Right lung (tissue), 10 donors: ENCODE measurements at places on chromosomes 12 and 14. TPM values are rescaled to one million over a fixed set of nuclear protein-coding genes. Genes with fewer than 3 reads are reported as not detected.
A peak's percentile ranks its signal among the peaks of the same experiment; 100 is the strongest.

DNA sequence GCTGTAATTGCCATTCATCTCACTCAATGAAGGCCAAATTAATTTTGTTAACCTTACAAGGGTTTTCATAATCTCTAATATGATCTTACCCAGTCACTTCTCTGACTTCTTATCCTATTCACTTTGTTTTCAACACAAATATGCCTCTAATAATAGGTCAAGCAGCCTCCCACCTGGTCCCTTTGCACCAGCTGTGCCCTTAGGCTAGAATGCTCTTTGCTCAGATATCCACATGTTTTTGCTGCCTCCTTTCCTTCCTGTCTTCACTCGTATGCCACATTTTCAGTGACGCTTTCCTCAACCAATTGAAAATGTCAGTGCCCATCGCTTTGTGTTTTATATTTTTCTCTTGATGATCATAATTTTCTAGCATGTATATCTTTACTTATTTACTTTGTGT lies 106.4 kb upstream of the SYT10 start:
- no peak for DNase-seq

- DNase-seq: no peak
Measured at GRCh38 chr12:54680374-54680773, 32.2 kb upstream of the DCD start.

DNA sequence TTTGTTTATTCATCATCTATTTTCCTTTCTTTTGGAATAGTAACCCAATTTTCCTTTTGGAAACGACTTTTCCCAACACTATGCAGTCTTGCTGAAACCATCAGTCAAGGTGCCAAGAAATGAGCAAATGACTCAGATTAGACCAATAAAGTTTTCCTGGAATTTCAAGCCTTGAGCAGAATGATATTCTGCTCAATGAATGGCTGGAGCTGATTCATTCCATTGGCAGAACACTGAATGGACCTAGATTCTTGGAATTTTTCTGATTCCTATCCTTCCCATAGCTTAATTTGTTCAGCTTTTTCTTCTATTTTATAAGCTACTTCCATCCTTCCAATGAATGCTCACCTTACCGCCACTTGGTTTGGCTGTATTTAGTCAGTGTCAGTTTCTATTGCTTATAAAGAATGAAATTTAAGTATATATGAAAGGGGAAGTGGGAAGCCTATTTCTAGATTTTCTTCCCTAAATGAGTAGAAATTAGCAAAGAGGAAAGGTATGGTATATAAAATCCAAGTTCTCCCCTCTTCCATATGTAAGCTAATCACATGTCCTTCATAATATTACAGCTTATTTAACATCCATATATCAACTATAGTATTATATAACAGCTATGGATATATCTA lies 89.0 kb downstream of the C14orf39 start:
- no peak for DNase-seq

GRCh38 chr14:39258782-39259545 lies 25.2 kb downstream of the MIA2 start:
- DNase-seq: no peak

DNA sequence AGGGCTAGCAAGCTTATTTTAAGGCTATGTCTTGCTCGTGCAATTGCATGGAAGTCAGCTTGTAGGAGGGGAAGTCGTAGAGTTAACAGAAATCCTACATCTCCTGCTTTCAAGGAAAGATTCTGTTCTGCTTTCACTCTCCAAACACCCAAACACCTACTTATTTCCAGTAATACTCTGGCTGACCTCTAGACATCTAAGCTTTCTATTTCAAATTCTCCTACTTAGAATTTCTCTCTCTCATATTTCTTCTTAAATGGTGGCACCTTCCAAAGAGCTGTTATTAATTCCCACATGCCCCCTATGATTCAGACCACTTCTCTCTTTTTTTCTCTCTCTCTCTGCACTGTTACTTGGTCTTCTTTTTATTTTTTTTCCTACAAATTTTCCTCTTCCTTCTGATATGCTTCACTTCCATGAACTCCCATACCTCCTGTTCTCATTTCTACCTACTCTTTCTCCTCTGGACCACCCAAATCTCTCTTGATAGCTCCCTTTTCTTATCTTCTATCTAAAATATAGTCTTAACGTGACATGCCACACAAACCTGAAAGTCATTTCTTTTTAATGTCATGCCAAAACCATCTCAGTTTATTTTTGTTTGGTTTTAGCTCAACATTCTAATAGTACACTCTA lies 90.8 kb downstream of the RPS6KA5 start:
- DNase-seq: peak; percentile 69

GRCh38 chr12:92304371-92305055 lies 158.9 kb upstream of the BTG1 start:
- no peak for DNase-seq

DUSP6 gene
- 185 TPM for polyA plus RNA-seq

FAM181A gene
- 0.13 TPM for polyA plus RNA-seq

DAO gene
- not detected for polyA plus RNA-seq
